ENCODE measurements at places on chromosomes 16 and 17.

DNA sequence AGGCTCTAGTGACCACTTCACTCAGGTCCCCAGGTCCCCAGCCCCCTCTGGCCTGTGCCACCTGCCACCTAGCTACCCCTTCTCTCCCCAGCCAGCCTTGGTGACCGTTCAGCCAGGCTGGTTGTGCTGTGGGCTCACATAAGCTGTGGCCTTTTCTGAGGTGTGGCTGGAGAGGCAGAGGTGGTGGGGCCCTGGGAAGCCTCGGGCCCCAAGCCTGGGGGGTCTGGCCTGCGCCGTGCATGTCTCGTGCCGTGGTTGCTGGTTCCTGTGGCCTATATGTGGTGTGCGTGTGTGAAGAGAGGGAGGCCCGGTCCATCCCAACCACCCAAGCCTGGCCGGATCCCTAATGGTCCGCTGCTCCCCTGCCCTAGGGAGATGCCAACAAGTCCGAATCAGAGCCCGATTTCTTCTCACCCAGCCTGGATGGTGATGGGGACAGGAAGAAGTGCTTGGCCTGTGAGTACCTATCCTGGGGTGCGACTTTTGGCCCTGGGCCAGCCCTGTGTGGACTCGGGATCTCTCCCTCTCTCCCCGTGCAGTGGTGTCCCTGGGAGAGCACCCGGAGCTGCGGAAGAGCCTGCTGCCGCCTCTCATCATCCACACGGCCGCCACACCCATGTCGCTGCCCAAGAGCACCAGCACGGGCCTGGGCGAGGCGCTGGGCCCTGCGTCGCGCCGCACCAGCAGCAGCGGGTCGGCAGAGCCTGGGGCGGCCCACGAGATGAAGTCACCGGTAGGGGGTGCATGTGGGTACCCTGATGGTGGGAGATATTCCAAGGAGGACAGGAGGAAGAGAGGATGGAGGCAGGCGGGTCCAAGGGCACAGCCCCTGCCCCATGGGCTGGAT, 35.9 kb downstream of the CACNA1G start:
- DNase-seq: no peak

DNA sequence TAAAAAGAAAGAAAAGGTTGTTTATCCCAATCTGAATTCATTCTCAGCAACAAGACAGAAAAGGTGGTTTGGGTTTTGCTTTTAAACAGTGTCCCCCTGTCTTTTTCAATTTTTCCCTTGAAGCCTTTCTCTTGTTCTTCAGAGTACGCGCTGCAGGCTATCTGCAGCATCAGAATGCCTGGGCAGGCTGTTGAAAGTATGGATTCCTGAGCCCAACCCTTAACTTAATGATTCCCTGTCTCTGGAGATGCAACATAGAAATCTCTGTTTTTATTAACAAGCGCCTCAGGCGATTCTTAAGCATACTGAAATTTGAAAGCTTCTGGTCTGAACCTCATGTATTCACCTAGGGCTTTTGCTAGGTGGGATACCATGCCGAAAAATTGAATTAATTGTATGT, 32.1 kb downstream of the DGKE start:
- DNase-seq: no peak

DNA sequence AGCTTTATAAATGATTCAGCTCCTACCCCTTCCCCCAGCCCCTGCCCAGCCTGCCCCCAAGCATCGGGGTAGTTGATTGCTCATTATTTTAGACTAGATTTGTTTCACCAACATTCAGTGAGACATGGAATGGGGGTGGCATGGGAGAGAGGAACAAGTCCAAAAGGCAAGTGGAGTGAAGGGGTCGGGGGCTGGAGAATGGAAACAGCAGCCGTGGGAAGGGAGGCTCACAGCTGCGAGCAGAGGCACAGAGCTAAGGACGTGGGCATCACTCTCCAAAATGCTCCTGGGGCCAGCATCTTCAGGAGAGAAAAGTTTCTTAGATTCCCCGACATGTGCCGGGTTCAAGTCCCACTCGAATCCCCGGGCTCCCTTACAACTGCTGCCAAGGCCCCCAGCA, 19.3 kb downstream of the PIPOX start:
- no peak for DNase-seq

DNA sequence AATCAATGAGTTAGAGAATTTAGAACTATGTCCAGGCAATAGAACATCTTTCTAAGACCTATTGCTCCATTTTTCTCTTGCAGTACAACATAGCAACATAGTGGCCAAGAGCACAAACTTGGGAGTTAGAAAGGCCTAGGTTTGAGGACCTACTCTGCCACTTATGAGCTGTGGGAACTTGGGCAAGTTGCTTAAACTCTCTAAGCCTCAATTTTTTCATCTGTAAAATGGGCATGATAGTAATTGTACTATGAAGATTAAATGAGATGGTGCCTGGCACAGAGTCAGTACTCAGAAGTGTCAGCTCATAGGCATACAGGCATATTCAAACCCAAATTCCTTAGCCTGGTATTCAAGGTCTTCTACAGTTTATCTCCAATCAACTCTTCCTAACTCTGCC, 25.1 kb downstream of the IRX5 start:
- no peak for DNase-seq

- no peak for DNase-seq
Measured at GRCh38 chr17:4584917-4585637, 748 bp downstream of the SMTNL2 start.

DNA sequence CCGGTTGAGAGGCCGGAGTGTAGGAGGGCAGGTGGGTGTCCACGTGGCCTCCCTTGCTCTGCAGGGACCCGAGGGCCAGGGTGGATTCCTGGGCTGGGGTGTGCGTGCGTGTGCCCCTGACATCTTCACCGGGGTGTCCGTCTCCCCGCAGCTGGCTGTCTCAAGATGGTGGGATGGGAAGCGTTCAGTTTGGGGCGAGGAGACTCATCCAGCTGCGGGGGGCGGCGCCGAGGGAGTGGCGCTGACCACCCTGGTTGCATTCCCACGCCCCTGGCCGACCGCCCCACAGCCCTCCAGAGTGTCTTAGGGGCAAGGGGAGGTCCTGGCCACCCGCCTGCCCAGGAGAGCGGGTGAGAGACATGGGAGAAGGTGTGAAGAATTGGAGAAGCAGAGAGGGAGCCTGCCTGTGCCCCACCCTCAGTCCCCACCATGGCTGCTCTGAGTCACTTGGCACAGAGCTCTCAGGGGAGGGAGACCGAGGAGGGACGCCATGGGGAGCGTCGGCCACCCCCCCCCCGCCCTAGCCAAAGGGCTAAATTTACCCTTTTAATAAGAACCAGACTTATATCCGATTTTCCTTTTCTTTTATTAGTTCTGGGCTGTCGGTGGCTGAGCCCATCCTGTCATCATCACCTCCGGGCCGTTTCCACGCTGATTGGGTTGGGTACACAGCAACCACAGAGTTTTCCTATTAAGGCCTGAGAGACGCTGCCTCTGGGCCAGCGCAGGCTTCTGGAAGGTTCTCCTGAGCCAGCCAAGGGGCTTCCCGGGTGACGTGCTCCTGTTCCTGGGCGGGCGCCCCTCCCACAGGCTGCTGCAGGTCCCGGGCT, 22.0 kb downstream of the BAHCC1 start:
- no peak for DNase-seq

DNA sequence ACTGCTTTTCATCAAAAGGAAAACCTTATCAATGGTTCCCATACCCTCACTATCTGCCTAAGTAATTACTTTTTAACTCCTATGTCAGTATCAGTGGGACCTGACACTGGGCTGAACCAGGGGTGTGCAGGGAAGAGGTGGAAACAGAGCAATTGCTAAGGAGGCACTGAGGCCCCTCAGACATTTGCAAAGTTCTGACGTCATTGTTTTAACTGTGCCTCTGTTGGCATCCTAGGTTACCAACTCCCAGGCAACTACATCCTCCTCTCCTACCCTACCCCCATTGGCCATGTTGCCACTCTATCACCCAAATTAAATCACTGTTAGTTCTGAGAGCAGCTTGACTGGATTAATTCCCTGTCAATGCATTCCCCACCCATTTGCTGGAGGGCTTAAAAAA, 8.0 kb upstream of the WWOX start:
- no peak for DNase-seq

DNA sequence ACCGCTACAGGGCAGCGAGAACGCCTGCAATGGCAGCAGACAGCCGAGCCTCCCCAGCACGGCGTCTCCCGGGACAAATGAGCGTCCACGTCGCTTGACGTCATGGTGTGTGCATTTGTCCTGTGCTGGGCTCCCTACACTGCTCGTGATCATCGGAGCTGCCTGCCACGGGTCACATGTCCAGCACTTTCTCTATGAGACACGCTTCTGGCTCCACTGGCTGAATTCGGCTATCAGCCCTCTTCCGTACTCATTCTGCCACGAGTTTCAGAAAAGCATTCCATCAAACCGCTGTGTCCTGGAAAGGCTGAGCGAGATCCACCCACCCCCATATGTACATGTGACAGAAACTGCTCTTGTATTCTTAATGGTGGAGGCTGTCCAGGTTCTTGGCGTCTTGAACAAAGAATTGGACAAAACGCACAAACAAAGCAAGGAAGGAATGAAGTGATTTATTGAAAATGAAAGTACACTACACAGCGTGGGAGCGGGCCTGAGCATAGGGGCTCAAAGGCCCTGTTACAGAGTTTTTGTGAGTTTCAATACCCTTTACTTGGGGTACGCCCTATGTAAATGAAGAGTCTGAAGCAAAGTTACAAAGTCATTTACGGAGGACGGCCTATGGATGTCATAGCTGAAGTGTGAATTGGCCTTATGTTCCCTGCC, 28.5 kb upstream of the SHCBP1 start:
- no peak for DNase-seq

GRCh38 chr16:66434619-66435430, 7.7 kb downstream of the BEAN1 start:
- DNase-seq: no peak

- DNase-seq: no peak
Measured at GRCh38 chr17:5236938-5237540, 2.4 kb upstream of the SCIMP start.

DNA sequence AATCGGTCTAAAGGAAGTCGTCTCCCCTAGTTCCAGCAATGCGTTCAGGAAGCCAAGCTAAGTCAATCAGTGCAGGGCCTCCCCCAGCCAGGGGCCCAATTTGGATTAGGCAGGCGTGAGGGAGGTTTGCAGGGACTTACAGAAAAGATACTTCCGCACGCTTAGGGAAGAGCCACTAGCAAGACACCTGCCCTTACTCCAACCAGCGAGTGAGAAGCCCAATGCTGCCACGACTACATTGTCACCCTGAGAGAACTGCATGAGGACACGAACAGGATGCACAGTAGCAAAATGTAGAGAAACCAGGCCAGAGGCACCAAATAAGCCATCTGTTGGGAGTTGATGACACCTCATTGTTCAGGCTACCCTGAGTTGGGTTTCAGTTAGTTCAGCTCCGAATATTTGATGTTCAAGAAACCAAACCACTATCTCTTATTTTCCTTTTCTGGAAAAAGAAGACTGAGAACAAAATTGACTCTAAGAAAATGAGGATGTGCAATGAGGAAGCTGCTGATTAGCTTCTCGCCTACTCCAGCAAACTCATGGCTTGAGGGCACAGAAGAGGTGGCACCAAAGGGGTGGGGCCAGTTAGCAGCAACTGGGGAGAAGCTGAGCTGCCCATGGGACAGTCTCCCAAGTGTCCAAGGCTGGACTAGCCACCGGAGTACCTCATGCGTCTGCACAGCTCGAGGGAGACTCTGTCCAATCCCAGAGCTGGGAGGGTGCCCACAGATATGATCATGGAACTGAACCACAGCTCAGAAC, 29.3 kb downstream of the TK2 start:
- no peak for DNase-seq

DNA sequence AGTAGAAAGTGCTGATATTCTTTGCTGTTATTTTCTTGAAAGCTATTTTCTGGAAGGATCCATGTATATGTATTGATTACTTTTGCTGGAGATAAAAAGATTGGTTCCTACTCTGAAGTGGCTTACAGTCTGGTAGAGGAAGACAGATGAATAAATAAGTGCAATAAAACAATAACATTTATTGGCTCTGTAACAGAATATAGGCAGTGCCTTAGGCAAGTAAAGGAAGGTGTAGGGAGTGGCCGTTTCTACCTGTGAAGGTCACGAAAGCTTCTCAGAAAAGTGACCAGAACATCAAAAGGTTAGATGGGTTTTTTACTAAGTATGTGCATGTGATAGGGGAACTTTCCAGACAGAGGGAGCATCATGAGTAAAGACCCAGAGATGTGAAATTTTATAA, 43.1 kb downstream of the COX10 start:
- no peak for DNase-seq

- DNase-seq: no peak
Measured at GRCh38 chr16:66228792-66229191, 137.7 kb upstream of the CDH5 start.

GRCh38 chr17:14926526-14927122, 338.5 kb downstream of the PMP22 start:
- DNase-seq: no peak

DNA sequence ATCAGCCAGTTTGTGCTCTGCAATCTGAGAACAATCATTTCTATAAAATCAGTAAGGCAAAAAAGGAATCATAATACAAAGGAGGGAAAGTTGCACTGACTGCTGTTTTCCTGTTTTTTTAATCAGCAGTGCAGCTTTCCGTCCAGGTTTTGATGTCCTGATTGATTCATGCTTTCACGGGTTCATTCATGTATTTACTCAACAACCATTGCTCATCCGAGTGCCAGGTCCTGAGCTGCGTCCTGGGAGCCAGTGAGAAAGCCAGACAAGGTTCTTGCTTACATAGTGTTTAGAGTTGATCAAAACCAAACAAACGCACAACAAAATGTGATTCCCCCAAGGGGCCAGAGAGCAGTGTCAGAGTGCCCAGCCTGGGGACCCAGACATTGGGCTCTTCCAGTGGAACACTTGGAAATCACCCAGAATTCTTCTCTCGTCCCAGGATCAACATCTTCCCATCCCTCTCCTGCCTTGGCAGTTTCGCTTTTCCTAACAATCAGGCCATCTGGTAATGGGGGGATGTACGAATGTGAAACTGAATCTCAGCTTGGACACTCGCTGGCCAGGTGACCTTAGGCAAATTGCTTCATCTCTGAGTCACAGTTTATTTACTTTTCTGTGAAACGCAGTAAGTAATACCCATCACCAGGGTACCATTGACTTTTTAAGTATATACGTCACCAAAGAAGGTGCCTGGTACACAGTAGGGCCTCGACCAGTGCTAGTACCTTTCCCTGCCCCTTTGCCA, 13.3 kb upstream of the C1QL1 start:
- DNase-seq: no peak

DNA sequence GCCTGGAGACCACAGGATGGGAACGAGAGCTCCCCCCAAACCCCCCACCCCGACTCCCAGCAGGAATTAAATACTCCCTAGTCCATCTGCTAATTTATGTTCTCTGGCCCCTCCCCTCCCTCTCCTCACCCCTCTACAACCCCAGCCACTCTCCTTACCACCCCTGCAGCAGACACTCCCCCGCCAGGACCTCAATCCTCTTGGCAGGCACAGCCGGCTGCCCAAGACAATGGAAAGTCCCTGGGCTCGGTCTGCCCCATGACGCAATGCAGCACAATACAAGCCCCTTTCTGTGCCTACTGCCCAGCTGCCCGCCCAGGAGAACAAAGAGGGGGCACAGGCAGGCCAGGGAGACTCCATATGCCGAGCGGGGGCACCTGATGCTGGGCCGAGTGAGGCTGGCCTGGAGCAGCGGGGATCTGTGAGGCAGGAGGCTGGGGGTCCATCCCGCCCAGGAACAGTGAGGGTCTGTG, 30.3 kb upstream of the CDC42EP4 start:
- DNase-seq: no peak

- no peak for DNase-seq
Measured at GRCh38 chr17:73364155-73364522, 52.3 kb upstream of the CDC42EP4 start.
